Activated CD8-positive, alpha-beta T cell treated with anti-CD3 and anti-CD28 coated beads, Interleukin-2, amount 10 ng/mL, durations not matched to agents 7 days and 5 days (primary cell): ENCODE measurements at places on chromosomes 2 and 18.

- H3K4me1 ChIP-seq, result peaks cover 20% of the 10 kb centered on the region
- peak overlapping the region; percentile 64 for H3K4me3 ChIP-seq
- H3K27ac ChIP-seq, result peak overlapping the region; percentile 87
- no peaks in the 10 kb centered on the region for H3K27me3 ChIP-seq
- DNase-seq, result no peak
Observed at GRCh38 chr18:38941711-38942561, 1376.3 kb upstream of the CELF4 start.

DNA sequence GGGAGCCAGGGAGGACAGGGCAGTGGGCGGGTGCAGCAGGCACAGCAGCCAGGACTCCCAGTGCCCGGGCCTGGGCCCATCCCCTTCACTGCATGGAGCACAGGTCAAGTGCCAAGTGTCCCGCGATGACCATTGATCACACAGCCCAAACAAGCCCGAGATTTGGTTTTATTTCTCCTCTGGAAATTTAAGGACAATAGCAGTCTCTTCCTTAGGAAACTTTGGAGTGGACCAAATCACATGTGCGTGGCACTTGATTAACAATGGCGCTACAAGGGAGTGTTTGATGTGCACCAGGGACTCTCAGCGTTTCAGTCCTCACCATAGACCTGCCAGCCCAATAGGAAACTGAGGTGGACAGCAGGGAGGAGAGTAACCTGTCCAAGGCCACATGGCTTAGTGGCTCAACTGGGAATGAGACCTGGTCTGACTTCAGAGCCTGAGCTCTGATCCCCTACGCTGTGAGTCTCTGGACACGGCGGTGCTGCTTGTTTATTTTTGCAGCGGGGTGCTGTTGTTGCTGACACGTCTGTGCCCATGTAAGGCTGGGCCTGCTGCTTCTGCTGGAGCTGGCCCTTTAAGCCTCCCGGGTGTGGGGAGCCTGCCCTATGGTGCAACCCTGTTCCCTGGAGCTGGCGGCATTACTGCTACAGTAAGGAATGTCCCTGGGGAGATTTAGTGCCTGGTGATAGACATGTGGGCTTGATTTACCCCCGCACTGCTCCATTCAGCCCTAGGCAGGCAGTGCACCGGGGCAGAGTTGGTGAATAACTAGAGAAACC is 194.2 kb downstream of the INHBB start:
- H3K36me3 ChIP-seq, result no peaks in the 10 kb centered on the region
- H3K27ac ChIP-seq, result no peak overlapping the region
- no peaks in the 10 kb centered on the region for H3K27me3 ChIP-seq
- no peak for DNase-seq

- no peak overlapping the region for H3K4me3 ChIP-seq
- H3K27ac ChIP-seq, result no peak overlapping the region
- no peak for DNase-seq
- H3K27me3 ChIP-seq, result no peaks in the 10 kb centered on the region
- H3K36me3 ChIP-seq, result peaks cover 4% of the 10 kb centered on the region
Observed at GRCh38 chr18:57002627-57003026, 144.3 kb upstream of the BOD1L2 start.

DNA sequence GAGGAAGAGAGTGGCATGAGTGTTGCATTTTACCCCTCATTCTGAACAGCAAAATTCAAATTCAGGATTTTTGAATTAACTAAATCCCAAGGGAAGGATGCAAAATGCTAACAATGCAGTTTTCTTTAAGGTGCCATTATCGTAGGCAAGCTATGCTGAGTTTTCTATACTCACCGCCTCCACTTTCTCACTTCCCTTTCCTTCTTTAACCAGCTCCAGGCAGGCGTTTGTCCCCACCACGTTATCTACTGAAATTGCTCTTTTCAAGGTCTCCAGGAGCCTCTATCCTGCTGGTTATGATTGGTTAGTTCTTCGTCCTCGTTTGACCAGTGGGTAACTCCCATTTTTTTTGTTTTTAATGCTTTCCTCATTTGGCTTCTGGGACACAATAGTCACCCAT is 1.8 kb upstream of the CPO start:
- no peak overlapping the region for H3K4me3 ChIP-seq
- no peaks in the 10 kb centered on the region for H3K27me3 ChIP-seq
- no peaks in the 10 kb centered on the region for H3K36me3 ChIP-seq
- no peak overlapping the region for H3K27ac ChIP-seq
- no peaks in the 10 kb centered on the region for H3K4me1 ChIP-seq

- peaks cover 57% of the 10 kb centered on the region for H3K4me1 ChIP-seq
- peak overlapping the region; percentile 57 for H3K27ac ChIP-seq
- no peaks in the 10 kb centered on the region for H3K27me3 ChIP-seq
- H3K36me3 ChIP-seq, result peaks cover 89% of the 10 kb centered on the region
- no peak for DNase-seq
Observed at GRCh38 chr2:224885836-224886547, 156.3 kb downstream of the DOCK10 start.

DNA sequence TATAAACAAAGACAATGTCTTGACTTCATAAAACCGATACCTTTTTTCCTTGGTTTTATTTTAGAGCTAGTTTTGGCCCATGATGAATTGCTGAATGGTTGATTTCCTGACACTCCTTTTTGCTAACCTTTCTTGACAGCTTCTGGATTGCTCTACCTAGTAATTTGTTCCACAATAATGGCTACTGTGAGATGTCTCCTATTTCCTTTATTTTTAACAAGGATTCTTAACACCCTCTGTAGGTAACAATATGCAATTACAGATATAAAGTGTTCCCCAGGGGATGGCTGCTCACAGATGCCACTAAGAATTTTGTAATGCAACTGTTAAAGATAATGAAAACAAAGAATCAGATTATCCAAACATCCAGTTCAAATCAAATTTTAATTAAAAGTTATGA is 100.8 kb upstream of the ATP5MC3 start:
- H3K36me3 ChIP-seq, result no peaks in the 10 kb centered on the region
- peaks cover 14% of the 10 kb centered on the region for H3K27me3 ChIP-seq
- DNase-seq, result no peak
- H3K4me1 ChIP-seq, result no peaks in the 10 kb centered on the region
- H3K27ac ChIP-seq, result no peak overlapping the region
- no peak overlapping the region for H3K4me3 ChIP-seq

- peaks cover 65% of the 10 kb centered on the region for H3K27me3 ChIP-seq
- no peak for DNase-seq
- H3K36me3 ChIP-seq, result peaks cover 4% of the 10 kb centered on the region
- H3K27ac ChIP-seq, result no peak overlapping the region
Observed at GRCh38 chr2:23387221-23387550, 2.2 kb downstream of the KLHL29 start.

- peaks cover 2% of the 10 kb centered on the region for H3K4me1 ChIP-seq
- H3K27ac ChIP-seq, result no peak overlapping the region
- no peak overlapping the region for H3K4me3 ChIP-seq
- H3K36me3 ChIP-seq, result no peaks in the 10 kb centered on the region
- H3K27me3 ChIP-seq, result no peaks in the 10 kb centered on the region
- DNase-seq, result no peak
Observed at GRCh38 chr2:3054066-3054465, 323.6 kb downstream of the EIPR1 start.

DNA sequence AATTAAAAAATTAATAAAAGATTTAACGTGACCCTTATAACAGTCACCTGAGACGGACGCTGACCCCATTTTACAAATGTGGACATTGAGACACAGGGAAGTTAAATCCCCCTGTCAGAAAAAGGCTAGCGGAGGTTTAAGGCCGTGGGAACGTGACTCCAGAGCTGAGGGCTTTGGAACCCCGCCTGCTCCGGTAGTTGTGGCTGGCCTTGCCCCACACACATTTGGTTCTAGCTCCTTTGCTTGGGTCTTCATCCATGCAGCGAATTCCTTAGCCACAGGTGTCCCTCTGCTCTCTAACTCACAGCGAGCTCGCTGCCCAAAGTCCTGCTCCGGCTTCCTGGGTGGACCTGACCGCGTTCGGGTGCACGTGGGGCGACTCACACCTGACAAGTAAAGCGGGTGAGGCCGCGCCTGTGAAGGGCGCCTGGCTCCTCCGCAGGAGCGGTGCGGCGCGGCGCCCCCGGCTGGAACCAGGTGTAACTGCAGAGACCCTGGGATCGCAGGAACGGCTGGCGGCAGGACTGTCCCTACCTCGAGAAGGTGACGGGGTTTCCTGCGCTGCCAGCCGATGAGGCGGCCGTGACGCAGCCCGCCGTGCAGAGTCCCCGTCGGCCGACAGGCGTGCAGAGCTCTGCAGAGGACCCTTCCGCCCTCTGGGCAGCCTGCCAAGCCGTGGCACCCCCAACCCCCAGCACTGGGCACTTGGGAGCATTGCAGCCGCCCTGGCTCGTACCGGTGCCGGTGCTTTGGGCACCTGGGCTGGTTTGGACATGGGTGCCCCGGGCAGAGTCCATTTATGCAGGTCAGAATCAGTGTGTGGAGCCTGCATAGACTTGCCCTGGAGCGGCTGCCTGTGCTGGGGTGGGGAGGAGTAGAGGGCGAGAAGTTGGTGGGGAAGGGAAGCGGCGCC is 2.4 kb upstream of the PROC start:
- peak overlapping the region; percentile 74 for H3K27ac ChIP-seq
- H3K4me3 ChIP-seq, result peak overlapping the region; percentile 75
- DNase-seq, result peak; percentile 83
- H3K27me3 ChIP-seq, result peaks cover 13% of the 10 kb centered on the region

- no peaks in the 10 kb centered on the region for H3K36me3 ChIP-seq
- H3K27me3 ChIP-seq, result peaks cover 61% of the 10 kb centered on the region
- H3K4me1 ChIP-seq, result peaks cover 59% of the 10 kb centered on the region
- no peak overlapping the region for H3K4me3 ChIP-seq
- H3K27ac ChIP-seq, result peak overlapping the region; percentile 37
Observed at GRCh38 chr2:109216332-109216731, 87.3 kb downstream of the SH3RF3 start.

DNA sequence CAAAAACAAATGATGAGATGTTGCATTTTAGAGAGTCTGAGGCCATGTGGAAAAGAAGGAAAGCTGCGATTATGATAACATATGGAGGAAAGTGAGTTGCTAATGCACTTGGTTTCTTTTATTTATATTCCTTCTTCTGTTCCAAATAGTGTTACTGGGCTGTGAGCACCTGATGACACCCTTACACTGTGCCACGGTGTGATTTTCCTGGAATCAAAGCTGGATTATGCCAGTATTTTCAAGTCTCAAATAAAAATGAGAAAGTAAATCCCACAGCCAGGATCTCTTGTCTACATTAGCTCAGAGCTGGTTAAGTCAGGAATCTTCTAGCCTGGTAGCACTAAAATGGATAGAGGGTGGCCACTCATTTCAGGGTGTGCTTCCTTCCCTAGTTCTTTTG is 670.8 kb downstream of the TDRD15 start:
- no peaks in the 10 kb centered on the region for H3K36me3 ChIP-seq
- H3K27ac ChIP-seq, result no peak overlapping the region
- H3K4me1 ChIP-seq, result no peaks in the 10 kb centered on the region

- H3K4me3 ChIP-seq, result no peak overlapping the region
- DNase-seq, result no peak
- H3K36me3 ChIP-seq, result no peaks in the 10 kb centered on the region
Observed at GRCh38 chr18:80210312-80211083, 36.8 kb downstream of the PARD6G start.

- H3K27ac ChIP-seq, result no peak overlapping the region
- H3K27me3 ChIP-seq, result no peaks in the 10 kb centered on the region
- no peaks in the 10 kb centered on the region for H3K36me3 ChIP-seq
- peaks cover 5% of the 10 kb centered on the region for H3K4me1 ChIP-seq
- no peak overlapping the region for H3K4me3 ChIP-seq
- no peak for DNase-seq
Observed at GRCh38 chr18:37445368-37445767, 120.2 kb downstream of the CELF4 start.

- no peaks in the 10 kb centered on the region for H3K36me3 ChIP-seq
- peak; percentile 22 for DNase-seq
- peaks cover 17% of the 10 kb centered on the region for H3K4me1 ChIP-seq
- peak within 1 kb of the TSS; percentile 84 for H3K27ac ChIP-seq
Observed at GRCh38 chr2:70978341-70979179, at the start of gene ANKRD53. Gene ANKRD53, plus strand, starts transcription at chr2:70978630. Its CDS starts 16 bp downstream, at chr2:70978646.

GRCh38 chr2:55365303-55365702 is 54.4 kb downstream of the CCDC88A start:
- DNase-seq, result no peak
- H3K4me3 ChIP-seq, result no peak overlapping the region
- H3K27ac ChIP-seq, result no peak overlapping the region
- H3K4me1 ChIP-seq, result no peaks in the 10 kb centered on the region
- H3K27me3 ChIP-seq, result no peaks in the 10 kb centered on the region

DNA sequence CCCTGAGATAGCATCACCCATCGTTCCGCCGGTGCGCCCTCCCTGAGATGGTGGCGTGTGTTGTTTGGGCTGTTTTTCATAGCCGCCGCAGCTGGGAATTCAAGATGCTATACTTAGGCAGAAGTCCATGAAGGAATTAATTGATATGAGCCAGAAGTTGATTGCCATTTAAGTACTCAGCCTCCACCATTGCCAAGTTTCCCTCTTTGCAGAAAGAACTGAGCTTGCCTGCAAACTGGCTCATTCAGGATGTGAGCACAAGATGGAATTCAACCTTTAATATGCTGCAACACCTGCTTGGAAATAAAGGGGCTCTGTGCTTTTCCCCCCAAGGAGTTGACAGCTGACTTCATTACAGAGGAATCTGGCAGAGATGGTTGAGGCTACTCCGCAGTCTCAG is 295.5 kb downstream of the ZNF521 start:
- H3K4me3 ChIP-seq, result no peak overlapping the region
- H3K36me3 ChIP-seq, result no peaks in the 10 kb centered on the region
- no peak for DNase-seq
- H3K27me3 ChIP-seq, result no peaks in the 10 kb centered on the region

DNA sequence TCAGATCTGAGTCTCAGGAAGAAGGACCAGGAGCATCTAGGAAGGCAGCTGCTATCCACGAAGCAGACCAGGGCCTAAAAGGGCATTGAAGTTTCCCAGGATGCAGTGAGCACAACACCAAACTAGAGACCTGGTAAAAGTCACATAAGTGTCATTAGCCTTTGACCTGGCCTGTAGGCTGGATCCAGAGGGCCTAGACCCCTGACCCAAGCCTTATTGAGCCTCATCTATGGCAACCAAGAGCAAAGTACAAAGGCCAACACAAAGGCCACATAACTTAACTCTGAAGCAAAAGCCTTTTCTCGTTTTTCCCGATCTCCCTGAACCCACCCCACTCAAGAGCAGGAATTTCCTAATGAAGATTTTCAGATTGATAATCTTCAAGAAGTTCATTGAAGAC is 127.3 kb upstream of the SRD5A2 start:
- no peak overlapping the region for H3K27ac ChIP-seq
- peaks cover 3% of the 10 kb centered on the region for H3K27me3 ChIP-seq
- no peak overlapping the region for H3K4me3 ChIP-seq
- no peaks in the 10 kb centered on the region for H3K36me3 ChIP-seq
- DNase-seq, result no peak

- H3K27me3 ChIP-seq, result no peaks in the 10 kb centered on the region
- peaks cover 2% of the 10 kb centered on the region for H3K36me3 ChIP-seq
- peak overlapping the region; percentile 92 for H3K27ac ChIP-seq
- DNase-seq, result no peak
- no peak overlapping the region for H3K4me3 ChIP-seq
Observed at GRCh38 chr18:23238651-23239349, 103.5 kb downstream of the CABLES1 start.

- DNase-seq, result peak; percentile 26
- H3K27me3 ChIP-seq, result peaks cover 3% of the 10 kb centered on the region
- peaks cover 4% of the 10 kb centered on the region for H3K36me3 ChIP-seq
- peaks cover 85% of the 10 kb centered on the region for H3K4me1 ChIP-seq
- peak overlapping the region; percentile 85 for H3K27ac ChIP-seq
- no peak overlapping the region for H3K4me3 ChIP-seq
Observed at GRCh38 chr2:68716604-68717304, 17.9 kb upstream of the ARHGAP25 start.
